ENCODE measurements at places on chromosomes 2 and 18.

GRCh38 chr2:237358721-237359517 is 55.0 kb downstream of the COL6A3 start:
- DNase-seq = no peak

DNA sequence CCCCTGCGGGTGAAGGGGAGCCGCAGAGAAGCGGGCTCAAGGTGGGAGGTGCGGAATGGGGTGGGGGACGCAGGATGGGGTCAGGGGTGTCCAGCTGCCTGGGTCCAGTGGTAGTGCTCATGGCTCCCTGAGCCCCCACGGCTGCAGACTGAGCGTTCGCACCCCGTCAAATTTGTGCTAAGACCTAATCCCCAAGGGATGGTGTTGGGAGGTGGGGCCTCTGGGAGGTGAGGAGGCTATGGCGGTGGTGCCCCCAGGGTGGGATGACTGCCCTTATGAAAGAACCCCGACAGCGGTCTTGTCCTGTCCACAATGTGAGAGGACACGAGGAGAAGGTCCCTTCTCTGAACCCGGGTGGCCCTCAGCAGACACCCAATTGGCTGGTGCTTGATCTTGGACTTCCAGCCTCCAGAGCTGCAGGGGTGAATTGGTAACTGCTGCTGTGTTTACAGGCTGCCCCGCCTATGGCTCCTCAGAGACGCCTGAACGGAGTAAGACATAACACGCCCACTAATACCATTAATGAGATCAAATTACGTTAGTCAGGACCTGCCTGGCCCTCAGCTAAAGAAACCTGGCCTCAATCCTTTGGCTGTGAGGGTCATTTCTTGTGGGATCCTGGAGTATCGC is 42.6 kb downstream of the PXDN start:
- peak; percentile 90 for DNase-seq

- DNase-seq = no peak
Measured at GRCh38 chr2:3483227-3483985, 35.9 kb downstream of the ADI1 start.

DNA sequence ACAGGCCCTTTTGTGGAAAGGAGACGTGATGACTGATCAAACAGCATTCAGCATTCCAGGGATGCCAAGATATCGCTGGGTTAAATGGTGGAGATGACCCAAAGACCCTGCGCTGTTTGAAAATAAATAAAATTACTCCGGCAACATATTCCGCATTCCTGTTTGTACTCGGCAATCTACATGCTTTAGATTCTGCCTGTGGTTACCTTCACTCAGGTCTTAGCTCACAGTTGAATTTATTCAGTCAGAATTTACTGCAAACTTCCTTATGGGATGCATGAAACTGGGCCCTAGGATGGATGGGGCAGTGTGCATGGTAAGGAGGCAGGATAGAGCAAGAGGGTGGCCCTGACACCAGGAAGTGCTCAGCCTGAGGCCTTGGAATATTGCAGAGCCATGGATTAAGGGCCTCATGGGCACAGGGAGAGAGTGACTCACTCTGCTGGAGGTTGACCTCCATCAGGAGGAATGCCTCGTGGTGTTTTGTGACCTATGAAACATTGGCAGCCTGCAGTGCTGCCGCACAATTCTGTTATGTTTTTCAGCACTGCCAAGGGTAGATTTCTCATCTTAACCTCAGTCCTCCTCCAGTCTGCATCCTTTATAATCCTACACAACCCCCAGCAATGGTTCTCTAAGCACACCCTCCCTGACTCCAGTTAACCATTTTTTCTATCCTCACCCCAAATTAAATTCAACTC is 321.4 kb downstream of the IRS1 start:
- DNase-seq = no peak

- DNase-seq = no peak
Measured at GRCh38 chr18:77106331-77106730, 26.3 kb downstream of the MBP start.

GRCh38 chr2:39359453-39360038 is 77.5 kb downstream of the MAP4K3 start:
- DNase-seq = peak; percentile 5

DNA sequence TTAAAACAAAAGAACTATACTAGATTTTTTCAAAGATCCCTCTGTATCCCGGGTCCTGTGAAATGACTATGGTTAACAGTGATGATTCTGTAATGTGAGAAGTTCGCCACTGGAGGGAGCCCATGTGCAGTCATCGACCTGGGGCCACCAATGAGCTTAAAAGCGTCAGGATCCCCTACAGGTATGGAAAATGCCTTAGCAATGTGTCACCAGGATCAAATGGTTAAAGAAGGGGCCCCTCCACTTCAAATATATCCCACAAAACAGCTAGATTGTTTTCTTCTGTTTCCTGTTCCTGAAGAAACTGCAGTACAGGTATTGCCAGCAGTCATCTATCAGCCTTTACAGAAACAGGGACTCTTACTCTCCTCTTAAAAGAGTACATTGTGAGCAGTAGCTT is 15.3 kb downstream of the CHRNA1 start:
- peak; percentile 86 for DNase-seq

- no peak for DNase-seq
Measured at GRCh38 chr2:191666732-191667131, 11.2 kb upstream of the NABP1 start.

DNA sequence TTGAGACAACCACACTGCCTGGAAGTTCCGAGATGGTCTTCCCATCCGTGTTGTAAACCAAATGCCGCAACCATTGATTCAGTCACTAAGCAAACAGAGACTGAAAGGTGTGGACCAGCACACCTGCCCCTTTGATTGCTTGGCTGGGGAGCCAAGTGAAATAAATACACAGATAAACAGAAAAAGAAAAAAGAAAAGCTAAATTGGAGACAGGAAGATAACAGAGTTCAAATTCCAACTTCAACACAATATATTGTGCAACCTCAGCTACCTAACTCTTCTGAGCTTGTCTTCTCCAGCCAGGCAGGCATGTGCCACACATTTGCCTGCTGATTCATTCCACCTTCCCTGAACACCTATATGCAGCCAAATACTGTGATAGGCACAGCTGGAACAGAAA is 110.9 kb downstream of the PID1 start:
- DNase-seq = no peak
